ENCODE measurements at places on chromosomes 5 and 9.

GRCh38 chr5:89071101-89071940 is 188.3 kb upstream of the MEF2C start:
- DNase-seq = no peak

GRCh38 chr5:41519801-41520200 is 9.4 kb upstream of the PLCXD3 start:
- DNase-seq = no peak

DNA sequence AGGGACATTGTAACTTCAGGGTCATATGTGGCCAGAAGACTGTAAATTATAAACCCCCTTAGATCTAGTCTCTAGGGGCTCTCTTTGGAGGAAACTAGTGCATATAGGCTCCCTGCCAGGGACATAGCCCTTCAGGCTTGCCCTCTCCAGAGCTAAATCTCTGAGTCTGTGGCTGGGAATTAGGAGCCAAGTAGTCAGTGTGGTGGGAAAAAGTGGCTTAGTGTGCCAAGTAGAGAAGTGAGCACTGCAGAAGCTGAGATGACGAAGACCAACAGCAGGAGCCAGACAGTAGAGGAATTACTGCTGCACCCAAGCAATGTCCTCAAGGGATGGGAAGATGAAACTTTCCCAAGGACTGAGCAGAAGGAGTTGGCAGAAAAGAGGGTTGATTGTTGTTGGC is 71.2 kb downstream of the CWC27 start:
- DNase-seq = no peak

- no peak for DNase-seq
Measured at GRCh38 chr9:126328407-126328806, 1.8 kb downstream of the MVB12B start.

- no peak for DNase-seq
Measured at GRCh38 chr5:139950436-139950835, 92.7 kb downstream of the NRG2 start.

DNA sequence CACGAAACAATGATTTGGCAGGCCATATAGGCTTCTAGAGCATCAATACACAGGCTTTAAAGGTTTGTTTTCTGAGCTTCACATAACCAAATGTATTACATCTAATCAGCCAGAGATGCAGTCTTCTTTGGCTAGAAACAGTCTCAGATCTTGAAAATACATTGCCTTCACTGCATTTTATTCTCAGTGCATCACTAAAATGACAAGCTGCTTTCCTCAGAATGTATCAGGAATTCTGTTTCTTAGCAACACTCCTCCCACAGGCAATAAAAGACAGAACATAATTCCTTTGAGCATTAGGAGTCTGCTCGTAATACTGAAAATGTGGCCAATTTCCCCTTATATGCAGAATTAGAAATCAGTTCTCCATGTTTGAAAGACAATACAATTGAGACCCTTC is 36.9 kb downstream of the FEM1C start:
- DNase-seq = no peak
